Motor neuron (in vitro differentiated cells): ENCODE measurements at places on chromosomes 11 and 22. TPM values are rescaled to one million over a fixed set of nuclear protein-coding genes. Genes with fewer than 3 reads are reported as not detected.

- ATAC-seq: no peak
These were observed 1.3 kb upstream of the ZBTB16 start for GRCh38 chr11:114058026-114058706.

GRCh38 chr11:30635401-30635989 lies 49.3 kb upstream of the MPPED2 start:
- ATAC-seq: no peak

DNA sequence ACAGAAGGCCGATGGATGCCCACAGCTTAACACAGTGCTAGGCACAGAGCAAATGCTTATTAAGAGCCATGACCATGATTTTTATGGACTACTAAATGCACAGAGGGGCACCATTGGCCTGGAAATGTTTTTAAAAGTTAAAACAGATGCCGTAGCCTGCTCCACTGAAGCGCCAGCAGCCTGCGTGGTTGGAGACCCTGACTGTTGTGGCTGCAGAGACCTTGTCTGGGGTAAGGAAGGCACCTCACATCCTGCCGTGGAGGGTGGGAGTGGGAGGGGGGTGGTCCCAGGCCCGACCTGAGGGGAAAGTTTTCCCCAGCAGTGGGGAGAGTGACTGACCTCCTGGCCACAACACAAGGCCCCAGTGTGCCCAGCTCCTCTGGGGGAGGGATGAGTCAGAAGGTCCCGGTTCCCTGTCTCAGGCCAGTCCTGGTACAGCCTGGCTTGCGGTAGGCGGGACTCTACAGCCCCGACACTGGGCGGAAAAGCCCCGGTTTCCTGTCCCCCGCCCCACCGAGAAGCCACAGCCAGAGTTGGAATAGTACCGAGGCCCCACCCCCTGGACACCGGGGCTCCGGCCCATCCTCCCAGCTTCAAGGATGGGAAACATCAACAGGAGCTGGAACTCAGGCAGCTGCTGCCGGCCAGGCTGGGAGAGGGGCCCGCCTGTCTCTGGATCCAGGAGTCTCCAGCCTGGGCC lies 7.0 kb downstream of the CHST1 start:
- ATAC-seq: peak; percentile 77

DNA sequence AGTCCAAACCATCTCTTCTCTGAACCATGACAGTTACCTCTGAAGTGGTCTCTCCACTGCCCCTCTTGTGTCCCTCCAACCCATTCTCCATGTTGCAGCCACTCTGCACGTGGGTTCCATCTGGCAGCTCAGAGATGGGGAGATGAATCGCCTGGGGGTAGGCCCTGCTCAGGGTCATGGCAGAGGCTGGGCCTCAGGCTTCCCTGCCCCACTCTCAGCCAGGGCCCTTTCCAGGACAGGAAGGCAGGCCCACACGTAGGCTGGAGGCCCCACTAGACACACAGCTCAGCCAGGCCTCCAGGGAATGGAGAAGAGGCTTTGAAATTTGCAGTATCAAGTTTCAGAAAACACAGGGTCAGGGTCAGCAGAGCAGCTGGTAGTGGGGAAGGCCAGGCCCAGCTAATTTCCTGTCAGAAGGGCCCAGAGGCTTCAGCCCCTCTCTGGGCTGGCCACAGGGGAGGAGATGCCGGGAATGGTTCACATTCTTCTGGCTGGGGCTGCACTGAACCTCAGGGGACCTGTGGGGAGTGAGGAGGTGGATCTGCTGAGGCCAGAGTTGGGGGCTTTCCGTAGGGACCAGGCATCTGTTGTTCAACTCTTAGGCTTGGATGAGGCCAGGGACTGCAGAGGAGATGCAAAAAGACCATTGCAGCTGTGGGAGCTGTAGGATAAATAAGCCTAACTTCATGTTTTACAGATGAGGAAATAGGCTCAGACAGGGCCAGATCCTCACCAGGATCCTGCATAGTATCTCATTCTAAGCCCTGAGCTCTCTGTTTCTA lies 101.6 kb downstream of the SWAP70 start:
- ATAC-seq: peak; percentile 48

DNA sequence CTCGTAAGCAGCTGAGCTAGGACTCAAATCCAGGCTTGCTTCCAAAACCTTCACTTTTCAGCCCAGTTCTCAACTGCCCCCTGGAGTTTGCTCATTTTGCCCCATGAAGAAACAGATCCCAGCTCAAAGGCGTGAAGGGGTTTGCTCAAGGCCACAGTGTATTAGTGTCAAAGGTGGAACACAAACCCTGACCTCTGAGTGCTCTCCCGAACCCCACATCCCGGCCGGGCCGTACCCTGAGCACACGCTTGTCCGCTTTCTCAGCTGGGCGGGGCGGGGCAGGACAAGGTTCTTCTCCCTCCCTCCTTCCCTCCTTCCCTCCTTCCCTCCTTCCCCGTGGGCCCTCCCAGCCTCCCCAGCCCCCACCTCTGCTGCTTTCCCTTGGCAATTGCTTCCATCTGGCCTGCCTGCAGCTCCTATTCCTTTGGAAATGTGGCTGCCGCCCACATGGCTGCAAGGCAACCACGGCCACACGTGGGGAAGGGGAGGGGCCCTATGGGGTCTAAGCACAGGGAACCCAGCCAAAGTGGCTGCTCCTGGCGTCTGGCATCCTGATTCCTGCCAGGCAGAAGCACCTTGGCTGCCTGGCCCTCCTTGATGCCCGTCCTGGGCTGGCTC lies 4.1 kb downstream of the ST3GAL4 start:
- ATAC-seq: no peak

The SYTL2 gene
- total RNA-seq: 34.4 and 59.6 TPM in 2 replicates

GRCh38 chr11:125554038-125554437 lies 15.2 kb upstream of the EI24 start:
- ATAC-seq: no peak

DNA sequence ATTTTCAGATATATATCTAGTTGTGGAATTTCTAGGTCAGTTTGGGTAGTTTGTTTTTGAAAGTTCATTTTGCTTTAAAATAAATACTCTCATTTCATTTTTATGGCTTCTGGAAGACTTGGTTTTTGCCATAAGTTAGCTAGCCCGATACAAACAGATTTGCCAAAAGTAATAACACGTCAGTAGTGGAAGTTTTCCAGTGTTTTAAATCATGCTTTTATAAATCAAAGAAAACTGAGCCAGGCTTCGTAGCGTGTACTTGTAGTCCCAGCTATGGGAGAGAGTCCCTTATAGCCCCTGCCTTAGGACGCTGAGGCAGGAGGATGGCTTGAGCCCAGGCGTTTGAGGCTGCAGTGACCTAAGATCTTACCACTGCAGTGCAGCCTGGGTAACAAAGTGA lies 21.7 kb upstream of the MICALL1 start:
- ATAC-seq: no peak

The NTM gene
- total RNA-seq: 23.6 and 25.5 TPM in 2 replicates

- ATAC-seq: no peak
These were observed 48.8 kb upstream of the SHISAL1 start for GRCh38 chr22:44361391-44362126.
